ENCODE measurements at places on chromosomes 5 and 9.

- no peak for DNase-seq
These were observed 778.3 kb downstream of the PRELID2 start for GRCh38 chr5:145056800-145057199.

GRCh38 chr9:137430723-137431415 lies 7.7 kb downstream of the NOXA1 start:
- no peak for DNase-seq

DNA sequence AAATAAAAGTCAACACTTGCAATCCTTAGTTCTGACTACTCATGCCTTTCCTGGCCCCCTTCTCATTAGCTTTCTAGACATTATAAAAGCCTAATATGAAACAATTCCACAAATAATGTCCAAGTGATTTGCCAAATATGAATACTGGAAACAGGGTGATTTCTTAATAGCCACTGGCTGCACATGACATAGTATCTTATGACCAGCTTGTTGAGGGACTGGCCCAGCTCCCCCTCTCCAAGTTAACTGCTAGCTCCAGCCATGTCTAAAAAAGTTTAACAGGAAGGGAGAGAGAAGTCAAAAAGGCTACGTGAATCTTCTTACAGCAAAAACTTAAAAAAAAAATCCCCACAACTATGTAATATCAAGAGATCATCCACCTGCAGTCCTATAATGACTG lies 1.5 kb downstream of the CERT1 start:
- DNase-seq, result no peak

DNA sequence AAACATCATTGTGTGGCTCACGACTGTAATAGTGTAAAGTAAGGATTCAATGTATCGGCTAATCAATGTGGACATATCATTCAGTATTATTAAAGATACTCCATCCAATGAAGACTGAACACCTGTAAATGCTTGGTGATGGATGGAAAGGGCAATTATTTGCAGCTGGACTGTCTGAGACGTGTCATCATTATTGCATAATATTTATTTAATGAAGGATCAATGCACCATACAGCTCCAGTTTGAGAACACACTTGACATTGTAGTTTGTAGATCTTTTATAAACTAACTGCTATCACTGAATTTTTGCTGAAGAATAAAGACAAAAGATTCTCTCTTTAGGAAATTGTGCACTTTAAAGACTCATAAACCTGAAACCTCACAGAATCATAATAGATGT lies 117.6 kb upstream of the CCDC152 start:
- DNase-seq, result no peak

DNA sequence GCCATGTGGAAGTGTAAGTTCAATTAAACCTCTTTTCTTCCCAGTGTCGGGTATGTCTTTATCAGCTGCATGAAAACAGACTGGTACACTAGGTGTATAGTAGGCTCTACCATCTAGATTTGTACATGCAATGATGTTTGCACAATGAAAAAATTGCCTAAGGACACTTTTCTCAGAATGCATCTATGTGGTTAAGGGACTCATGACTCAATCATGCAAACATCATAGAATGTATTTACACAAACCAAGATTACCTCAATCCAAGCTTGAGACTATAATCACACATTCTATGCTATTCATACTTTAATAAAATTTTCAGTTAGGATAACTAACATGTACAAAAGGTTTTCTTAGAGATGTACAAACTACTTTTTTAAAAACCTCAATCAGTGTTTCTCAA lies 1164.5 kb downstream of the CDH12 start:
- no peak for DNase-seq

GRCh38 chr9:121651008-121651294 lies 483 bp upstream of the DAB2IP start:
- DNase-seq, result no peak

GRCh38 chr9:134641173-134641989 lies at the start of gene COL5A1:
Gene COL5A1 (plus strand): TSS chr9:134641803. CDS start chr9:134642188, 385 bp downstream.
- peak; percentile 66 for DNase-seq

GRCh38 chr9:114552706-114553105 lies 34.9 kb upstream of the ATP6V1G1 start:
- DNase-seq, result no peak

- DNase-seq, result no peak
These were observed 82.9 kb downstream of the NREP start for GRCh38 chr5:111673891-111674626.

DNA sequence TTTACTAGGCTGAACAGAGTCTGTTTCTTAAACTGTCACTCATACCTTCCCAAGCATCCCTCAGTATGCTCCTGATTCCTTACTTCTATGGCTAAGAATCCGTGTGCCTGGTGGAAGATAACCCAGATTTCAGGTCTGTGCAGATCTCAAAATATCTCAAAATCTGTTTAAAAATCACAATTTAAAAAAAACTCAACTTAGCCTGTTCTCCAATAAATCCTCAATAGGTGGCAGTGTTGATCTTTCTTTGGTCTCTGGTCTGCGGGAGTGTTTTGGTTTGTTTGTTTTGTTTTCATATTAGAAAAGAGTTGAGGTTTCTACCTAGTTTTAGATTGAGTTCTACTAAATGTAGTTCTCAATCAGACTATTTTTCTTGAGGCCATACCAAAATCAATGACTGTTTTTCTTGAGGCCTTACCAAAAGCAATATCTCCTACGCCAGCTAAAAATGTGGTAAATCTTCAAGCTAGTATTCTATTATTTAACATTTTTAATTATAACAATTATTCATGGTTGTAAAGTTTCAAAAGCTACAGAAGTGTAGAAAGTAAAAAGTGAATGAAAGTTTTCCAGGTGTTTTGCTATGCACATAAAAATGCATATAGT lies 57.9 kb downstream of the TGFBR1 start:
- no peak for DNase-seq

DNA sequence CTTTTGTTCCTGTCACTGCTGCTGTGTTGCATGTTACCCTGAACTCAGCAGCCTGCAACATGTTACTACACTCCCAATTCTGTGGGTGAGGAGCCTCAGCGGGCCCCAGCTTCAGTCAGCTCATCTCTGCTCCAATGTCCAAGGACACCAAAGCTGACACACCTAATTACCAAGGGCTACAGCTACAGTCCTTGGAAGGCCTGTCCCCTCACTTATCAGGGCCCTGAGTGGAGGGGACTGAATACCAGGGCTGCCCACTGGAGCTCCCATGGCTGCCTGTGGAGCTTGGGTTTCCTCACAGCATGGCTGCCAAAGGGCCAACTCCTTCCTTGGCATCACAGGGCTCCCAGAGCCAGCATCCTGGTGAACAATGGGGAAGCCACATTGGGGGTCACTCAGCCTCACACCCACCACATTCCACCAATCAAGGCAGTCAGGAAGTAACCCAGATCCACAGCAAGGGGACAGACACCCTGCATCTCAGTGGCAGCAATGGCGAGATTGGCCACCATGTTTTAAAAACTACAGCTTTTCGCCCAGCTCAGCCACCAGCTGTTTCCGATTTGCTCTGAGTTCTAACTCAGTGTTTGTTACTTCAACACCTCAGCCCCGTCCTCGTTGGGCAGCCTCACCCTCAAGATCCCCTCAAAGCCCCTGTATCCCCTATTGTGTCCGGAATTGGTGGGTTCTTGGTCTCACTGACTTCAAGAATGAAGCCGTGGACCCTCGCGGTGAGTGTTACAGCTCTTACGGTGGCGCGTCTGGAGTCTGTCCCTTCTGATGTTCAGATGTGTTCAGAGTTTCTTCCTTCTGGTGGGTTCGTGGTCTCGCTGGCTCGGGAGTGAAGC lies 18.9 kb downstream of the SEMA4D start:
- no peak for DNase-seq

Measured in hypothalamus (tissue), 51 donors.